ENCODE measurements at places on chromosomes 6 and 20.

GRCh38 chr6:160379466-160379865 is 31.3 kb downstream of the SLC22A3 start:
- no peak for DNase-seq

DNA sequence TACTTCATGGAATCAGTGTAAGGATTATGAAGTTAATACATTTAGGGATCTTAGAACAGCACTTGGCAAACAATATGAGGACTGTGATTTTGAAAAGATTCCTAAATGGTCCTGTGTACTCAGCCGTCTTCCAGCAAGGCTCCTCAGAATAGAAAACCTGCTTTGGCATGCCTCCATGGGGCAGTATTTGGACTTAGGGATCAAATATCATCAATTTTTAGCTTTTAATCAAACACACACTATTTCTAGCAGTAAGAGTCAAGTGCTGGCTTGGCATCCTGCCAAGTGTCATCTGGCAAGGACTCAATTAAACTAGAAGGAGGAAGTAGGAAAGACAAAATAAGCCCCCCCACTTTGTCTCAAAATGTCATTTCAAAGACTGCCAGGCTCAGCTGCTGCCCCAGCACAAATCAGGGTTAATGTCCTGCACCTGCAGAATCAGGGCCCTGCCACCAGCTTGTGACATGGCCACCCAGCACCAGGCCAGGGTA is 40.8 kb downstream of the IYD start:
- no peak for DNase-seq

- no peak for DNase-seq
Measured at GRCh38 chr6:16712255-16712930, 48.9 kb downstream of the ATXN1 start.

DNA sequence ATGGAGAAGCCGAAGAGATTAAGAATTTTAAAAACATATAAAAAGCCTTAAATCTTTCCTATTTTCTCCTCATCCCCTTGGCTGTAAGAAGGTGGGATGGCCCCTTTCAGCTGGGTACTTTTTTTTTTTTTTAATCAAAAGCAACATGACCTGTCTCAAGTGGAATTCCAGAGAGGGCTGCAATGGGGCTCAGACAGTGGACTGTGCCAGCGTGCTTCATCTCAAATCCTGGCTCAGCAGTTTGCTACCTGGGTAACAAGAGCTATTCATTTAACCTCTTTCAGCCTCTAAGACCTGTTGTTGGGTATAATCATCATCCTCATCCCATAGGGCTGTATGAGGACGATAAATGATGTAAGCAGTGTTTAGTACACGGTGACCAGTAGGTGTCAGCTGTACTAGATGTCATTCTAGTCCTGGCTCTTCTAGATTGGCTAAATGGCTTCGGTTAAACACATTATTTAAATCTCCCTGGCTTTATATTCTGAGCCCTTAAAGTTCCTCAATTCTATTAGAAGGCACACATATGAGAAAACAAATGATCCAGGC is 6.9 kb upstream of the PPP1R3G start:
- DNase-seq: no peak

- no peak for DNase-seq
Measured at GRCh38 chr6:135699705-135700104, 151.8 kb upstream of the PDE7B start.

GRCh38 chr6:52577022-52577777 is at the start of gene TRAM2:
TRAM2 (minus strand) TSS chr6:52577060; CDS start chr6:52576915, 145 bp downstream.
- peak; percentile 95 for DNase-seq

DNA sequence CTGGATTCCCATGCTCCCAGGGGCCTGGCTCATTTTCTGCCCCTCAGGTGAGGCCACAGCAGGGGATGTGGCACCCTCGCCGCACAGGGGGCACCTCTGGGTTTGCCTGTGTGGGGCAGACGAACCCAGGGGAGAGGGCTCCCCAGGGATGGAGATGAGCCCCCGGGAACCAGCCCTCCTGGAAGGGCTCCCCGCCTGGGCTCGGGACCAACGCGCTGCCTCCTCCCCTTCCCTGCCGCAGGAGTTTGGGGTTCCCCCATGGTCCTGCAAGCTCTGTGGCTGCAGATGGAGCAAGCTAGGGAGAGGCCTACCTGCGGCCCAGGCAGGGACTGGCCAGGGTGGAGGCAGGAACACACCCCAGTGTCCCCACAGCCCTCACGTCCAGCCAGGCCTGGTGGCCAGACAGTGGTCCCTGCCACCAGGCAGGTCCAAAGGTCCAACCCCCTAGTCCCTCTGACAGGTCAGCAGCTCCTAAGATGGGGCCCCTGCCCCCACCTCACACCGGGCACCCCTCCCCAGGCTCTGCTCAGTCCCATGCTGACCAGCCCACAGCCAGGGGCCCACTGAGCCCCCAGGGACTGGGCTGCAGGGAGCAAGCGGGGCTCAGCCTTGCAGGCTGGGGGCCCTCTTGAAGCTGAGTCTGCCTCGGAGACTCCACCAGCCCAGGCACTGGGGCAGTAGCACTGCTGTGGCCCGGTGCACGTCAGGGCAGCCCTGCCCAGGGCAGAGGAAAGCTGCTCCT is 13.7 kb downstream of the LAMA5 start:
- no peak for DNase-seq

- DNase-seq: no peak
Measured at GRCh38 chr20:31963889-31964288, 4.1 kb upstream of the XKR7 start.

DNA sequence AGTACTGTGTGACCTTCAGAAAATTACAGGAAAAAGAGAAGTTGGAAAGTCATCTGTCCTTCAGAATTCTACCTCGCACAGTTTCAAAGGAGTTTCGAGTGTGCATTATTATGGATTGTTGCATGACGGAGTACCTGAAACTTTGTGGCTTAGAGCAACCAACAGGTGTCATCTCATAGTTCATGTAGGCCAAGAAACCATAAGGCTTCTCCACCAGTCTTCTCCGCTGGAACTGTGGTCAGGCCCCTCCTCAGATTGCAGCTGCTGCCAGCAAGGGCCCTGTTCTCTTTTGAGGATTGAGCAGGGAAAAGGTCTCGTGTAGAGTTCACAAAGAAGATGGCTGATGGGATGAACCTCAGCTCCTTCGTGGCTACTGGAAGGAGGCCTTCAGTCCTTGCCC is 151.2 kb upstream of the THBS2 start:
- no peak for DNase-seq

- no peak for DNase-seq
Measured at GRCh38 chr6:34645627-34646026, 50.9 kb downstream of the ILRUN start.

DNA sequence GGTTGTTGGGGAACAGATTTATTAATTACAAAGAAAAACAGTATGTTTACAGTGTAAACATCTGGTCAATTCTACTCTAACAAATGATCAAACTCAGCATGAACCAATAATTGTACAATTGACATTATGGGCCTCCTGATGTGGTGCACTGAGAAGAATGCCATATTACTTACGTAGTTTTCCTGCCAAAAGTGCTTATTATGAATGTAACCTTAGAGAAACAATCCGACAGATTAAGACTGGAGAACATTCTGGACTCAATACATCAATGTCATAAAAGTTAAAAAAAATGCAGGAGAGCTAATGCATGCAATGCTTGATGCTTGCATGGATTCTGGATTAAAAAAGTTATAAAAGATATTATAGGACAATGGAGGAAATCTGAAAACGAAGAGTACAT is 69.0 kb downstream of the LYRM4 start:
- no peak for DNase-seq

GRCh38 chr20:59103573-59103972 is 60.0 kb upstream of the ZNF831 start:
- no peak for DNase-seq

GRCh38 chr6:56420296-56420695 is 172.9 kb upstream of the COL21A1 start:
- DNase-seq: no peak

DNA sequence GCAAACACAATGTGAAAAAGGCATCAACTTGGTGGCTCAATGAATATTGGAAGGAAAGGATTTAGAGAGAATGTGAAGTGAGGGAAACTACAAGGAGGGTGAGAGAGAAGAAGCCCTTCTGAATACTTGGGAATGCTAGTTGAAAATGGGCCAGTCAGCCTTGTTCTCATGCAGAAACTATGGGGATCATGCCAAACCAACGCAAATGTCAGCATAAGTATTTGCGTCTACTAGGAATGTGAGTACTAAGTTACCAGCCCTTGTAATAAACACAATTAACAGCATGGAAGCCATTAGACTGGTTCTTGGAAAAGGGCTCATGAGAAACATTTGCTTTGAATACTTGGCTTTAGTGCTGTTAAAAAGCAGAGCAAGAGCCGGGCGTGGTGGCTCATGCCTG is 54.9 kb upstream of the AIG1 start:
- DNase-seq: no peak

DNA sequence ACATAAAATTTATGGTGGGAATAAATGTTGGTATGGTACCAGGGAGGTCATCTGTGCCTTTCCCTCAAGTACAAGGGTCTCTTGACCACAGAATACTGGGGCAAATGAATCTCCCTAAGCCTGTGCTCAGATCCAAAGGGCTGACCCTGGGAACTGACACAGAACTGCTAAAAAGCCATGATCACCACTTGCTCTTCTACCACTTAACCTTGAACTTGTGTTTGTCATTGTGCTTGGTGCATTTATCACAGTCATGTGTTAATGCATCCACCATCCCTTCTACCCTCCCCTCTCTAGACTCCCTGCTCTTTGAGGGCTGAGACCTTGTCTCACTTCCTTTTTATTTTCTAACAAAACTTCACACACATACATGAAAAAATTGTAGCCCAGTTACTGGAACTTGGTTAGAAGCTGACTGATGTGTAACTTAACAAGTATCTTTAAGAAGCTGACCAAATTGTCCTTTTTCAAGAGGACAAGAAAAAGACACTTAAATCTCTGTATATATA is 46.1 kb upstream of the PBOV1 start:
- DNase-seq: no peak

- no peak for DNase-seq
Measured at GRCh38 chr6:129882510-129883023, 21.5 kb upstream of the TMEM244 start.

DNA sequence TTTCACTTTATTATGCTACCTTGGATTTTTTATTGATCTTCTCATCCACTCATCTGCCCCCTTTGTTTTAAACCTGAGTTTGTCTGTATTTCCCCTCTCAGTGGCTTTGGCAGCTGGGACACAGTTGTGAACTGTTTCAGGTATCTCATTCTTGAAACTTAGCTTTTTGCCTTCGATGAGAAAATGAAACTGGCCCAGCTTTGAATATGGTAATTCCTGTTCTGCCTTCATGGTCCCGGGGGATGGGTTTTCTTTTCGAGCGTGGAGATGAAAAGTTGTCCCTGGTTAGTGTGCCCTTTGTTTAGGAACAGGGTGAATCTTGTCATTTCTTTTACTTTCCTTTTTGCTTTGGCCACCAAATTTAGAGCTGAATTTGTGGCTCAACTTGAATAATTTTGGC is 25.6 kb downstream of the DHX35 start:
- DNase-seq: no peak

- DNase-seq: no peak
Measured at GRCh38 chr6:89596056-89596455, 42.5 kb downstream of the LYRM2 start.

DNA sequence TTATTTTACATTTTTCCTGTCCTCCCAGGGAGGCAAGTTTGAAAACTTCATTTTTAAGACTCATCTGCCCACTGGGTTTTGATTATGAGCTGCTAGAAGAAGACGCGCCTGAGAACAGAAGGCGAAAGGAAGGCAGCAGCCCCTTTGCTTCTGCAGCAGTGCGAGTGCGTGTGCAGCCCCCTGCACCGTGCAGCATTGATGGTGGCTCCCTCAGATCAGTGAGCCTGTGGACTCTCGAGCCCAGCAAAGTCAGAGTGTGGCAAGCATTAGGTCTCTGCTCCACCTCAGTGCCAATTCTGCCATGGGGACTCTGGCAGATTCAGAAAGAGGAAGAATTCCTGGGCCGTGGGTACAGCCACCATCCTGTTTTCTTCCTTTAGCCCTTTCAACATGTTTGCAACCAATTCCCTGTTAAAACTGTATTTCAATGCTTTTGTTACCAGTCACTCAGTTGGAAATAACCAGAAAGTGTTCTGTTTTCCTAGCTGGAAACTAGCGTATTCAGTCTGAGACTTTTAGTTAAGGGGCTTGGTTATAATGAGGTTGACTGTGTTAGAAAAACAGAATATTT is 134.8 kb upstream of the OGFRL1 start:
- no peak for DNase-seq

DNA sequence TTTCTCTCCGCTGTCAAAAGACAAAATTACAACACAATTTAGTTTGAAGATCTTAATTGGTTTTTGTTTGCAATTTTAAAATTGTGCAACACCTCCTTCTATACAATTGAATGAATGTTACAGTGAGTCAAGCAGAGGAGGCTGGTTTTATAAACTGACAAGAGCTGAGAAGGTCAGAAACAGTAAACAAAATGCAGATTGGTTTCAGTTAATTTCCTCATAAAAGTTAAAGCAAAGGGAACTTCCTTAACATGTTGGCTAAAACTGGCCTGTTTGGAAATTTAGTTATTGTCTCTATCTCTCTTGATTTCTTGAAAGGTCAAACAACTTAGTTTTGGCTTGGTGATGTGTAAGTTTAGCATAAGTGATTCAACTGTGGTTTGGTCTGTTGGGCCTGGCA is 22.2 kb downstream of the KHDC1L start:
- no peak for DNase-seq

GRCh38 chr6:43812850-43813578 is 43.0 kb downstream of the VEGFA start:
- DNase-seq: no peak

GRCh38 chr20:17967521-17968365 is 851 bp downstream of the SNX5 start:
- DNase-seq: no peak

GRCh38 chr6:32847795-32848194 is 3.9 kb upstream of the PSMB8 start:
- DNase-seq: no peak

- DNase-seq: no peak
Measured at GRCh38 chr6:89999154-89999553, 104.9 kb downstream of the GJA10 start.

DNA sequence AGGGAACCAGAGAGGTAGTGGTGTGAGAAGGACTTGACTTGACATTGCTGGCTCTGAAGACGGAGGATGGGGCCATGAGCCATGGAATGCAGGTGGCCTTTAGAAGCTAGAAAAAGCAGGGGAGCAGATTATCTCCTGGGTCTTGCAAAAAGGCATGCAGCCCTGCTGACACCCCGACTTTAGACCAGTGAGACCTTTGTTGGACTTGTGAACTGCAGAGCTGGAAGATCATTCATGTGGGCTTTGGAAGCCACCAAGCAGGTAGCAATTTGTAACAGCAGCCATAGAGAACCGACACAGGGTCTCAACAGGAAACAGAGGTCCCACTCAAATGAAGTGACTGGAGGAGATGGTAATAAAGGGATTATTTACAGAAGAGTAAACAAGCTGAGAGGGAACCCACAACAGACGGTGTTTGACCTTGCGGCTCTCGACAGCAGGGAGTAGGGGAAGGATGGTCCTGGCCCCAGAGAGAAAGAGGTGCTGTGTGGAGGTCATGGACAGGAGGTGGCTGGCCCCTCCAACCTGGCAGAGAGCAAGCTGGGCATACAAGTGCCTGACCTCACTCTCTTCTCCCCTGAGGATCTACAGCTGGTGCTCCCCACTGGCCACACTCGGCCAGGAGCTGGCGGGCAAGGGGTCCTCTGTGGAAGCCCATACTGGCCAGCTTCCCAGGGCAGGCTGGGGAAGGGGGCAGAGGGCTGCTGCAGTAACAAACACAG is 43.9 kb downstream of the SLC22A23 start:
- no peak for DNase-seq

GRCh38 chr6:137246164-137246563 is 27.0 kb upstream of the IFNGR1 start:
- DNase-seq: no peak

- DNase-seq: no peak
Measured at GRCh38 chr6:75221116-75221515, 15.3 kb upstream of the COL12A1 start.
